ENCODE measurements at places on chromosomes 2 and 18.

GRCh38 chr2:69789175-69789721, 40.2 kb upstream of the GMCL1 start:
- no peak for DNase-seq

DNA sequence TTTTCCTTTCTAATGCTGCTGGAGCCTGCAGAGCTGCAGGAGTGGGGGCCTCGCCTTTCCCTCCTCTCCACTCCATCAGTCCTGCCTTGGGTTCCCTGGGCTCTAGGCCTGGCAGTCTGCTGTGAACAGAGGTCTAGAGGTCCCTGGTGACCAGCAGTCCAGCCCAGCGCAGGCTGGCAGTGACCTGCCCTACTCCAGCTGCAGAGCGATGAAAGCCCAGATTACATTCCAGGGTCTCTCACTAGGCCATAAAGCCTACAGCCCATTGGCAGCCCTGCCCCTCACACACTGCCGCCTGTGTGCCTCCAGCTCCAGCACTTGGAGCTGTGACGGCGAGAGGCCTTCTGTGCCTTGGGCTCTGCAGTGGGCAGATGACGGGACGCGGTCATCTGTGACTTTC, 14.8 kb upstream of the MAL start:
- DNase-seq, result no peak

DNA sequence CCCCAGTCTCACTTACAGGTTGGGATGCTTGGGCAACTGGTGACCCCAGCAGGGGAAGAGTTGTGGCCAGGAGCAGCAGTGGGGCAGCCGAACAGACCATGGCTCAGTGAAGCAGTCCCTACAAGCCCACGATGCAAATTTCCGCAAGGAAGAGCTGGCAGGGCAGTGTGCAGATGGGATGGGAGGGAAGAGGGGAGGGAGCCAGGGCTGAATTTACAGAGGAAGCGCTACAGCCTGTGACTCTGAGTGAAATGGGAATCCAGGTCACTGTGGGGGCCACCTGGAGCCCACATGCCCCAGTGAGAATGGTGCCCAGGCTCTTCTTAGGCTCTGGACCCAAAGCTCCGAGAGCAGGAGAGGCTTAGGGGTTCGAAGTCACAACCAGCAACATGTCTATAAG, 27.0 kb upstream of the SELENOI start:
- no peak for DNase-seq

DNA sequence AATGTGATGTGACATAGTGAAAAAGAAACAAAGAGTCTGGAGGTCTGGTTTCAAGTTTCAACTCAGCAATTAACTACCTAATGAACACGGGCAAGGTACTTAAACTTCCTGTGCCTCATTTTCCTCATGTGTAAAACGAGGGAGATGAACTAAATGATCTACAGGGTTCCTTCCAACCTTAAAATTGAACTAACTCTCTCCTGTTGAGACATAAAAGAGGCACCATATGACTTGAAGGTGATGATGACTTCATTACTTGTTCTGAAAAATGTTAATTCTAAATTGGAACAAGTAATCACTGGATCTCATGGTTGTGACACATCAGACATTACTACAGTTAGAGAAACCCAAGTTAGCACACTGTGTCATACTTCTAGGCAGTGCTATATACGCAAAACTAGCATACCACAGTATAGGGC, 8.9 kb upstream of the REL start:
- DNase-seq, result no peak

GRCh38 chr2:120075545-120075944, 62.7 kb downstream of the EPB41L5 start:
- DNase-seq, result no peak

GRCh38 chr2:202933139-202933510, 21.1 kb downstream of the CARF start:
- DNase-seq, result no peak

- DNase-seq, result no peak
Measured at GRCh38 chr2:69180974-69181373, 168.0 kb downstream of the ANTXR1 start.

GRCh38 chr2:66470199-66470598, 35.3 kb downstream of the MEIS1 start:
- DNase-seq, result no peak

DNA sequence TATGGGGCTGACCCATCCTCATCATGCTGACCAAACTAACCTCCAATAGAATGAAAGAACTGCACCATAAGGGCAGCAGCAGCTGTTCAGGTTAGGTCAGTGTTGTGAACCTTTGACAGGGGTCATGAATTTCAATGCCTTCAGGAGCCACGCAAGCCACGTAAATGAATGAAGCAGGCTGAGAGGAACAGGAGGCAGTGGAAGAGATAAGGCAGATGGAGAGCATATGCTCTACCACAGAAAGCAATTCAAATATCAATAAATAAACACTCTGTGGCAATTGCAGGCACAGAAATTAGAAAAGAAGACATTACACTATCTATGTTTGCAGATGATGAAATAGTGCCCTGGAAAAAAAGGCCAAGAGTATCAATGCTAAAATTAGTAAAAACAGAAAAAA, 56.3 kb downstream of the SCG2 start:
- DNase-seq, result no peak

DNA sequence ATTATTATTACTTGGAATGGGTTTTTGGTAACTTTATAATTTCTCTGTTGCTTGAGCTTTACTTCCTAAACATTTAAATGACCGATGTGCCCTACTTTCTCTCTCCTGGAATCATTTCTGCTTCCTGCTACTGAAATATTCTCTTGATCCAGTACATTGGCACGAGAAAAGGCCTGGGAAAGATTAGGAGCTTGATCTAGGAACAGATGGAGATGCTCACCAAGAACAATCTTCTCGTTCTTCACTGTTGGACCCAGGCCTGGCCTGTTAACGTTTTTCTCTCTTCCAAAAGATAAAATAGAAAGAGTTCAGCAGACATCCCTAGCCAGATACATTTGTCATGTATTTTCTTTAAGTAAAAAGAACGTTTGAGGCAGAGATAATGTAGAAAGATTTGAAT, 1356.8 kb upstream of the CRIM1 start:
- no peak for DNase-seq

DNA sequence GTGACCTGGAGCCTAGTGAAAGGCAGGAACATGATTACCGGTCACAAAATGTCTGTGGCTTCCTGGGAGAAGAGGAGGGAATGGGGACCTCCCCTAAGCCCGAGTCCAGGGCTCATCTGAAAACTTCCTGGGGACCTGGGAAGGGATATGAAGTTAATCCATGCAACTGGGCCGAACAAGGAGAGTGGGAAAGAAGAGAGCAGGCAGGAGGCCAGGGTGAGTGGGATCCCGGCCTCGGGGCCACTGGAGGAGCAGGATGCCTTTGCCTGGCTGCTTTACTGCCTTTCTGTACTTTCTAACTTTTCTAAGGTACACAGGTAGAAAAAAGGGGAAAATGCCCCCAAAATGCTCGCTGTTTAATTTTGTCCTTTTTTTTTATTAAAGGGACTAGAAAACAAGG, 43.4 kb upstream of the MAL start:
- no peak for DNase-seq

- no peak for DNase-seq
Measured at GRCh38 chr2:165697748-165698443, 96.2 kb downstream of the GALNT3 start.

GRCh38 chr2:37458133-37458532, 113.7 kb downstream of the QPCT start:
- no peak for DNase-seq
